ENCODE measurements at places on chromosomes 5 and 9. TPM values are rescaled to one million over a fixed set of nuclear protein-coding genes. Genes with fewer than 3 reads are reported as not detected.
A peak's percentile ranks its signal among the peaks of the same experiment; 100 is the strongest.

RLN1 gene
- total RNA-seq, result 1.0 TPM

- DNase-seq, result no peak
Measured at GRCh38 chr9:91951944-91952520, 2.0 kb upstream of the ROR2 start.

GRCh38 chr9:69085569-69086283 lies 50.2 kb downstream of the FXN start:
- DNase-seq, result no peak

- no peak for DNase-seq
Measured at GRCh38 chr5:135747824-135748223, 86.6 kb upstream of the SLC25A48 start.

GRCh38 chr5:151213803-151214613 lies 9.9 kb downstream of the CCDC69 start:
- DNase-seq, result peak; percentile 96
